ENCODE measurements at places on chromosomes 4 and X. TPM values are rescaled to one million over a fixed set of nuclear protein-coding genes. Genes with fewer than 3 reads are reported as not detected.

GRCh38 chr4:10123227-10124101 is 6.9 kb upstream of the WDR1 start:
- peak; percentile 49 for DNase-seq

Gene FAM47B
- not detected for total RNA-seq

Gene PCGF3
- 61.2 TPM for total RNA-seq

- no peak for DNase-seq
Measured at GRCh38 chr4:41645728-41646390, 102.7 kb downstream of the PHOX2B start.

GRCh38 chr4:183657564-183657963 is 1.4 kb downstream of the RWDD4 start:
- no peak for DNase-seq

Gene TCEAL2
- 4.4 TPM for total RNA-seq

Gene UGT2B11
- not detected for total RNA-seq

GRCh38 chr4:145179281-145179860 is 1.0 kb downstream of the OTUD4 start:
- peak; percentile 6 for DNase-seq

Gene CYLC1
- not detected for total RNA-seq

DNA sequence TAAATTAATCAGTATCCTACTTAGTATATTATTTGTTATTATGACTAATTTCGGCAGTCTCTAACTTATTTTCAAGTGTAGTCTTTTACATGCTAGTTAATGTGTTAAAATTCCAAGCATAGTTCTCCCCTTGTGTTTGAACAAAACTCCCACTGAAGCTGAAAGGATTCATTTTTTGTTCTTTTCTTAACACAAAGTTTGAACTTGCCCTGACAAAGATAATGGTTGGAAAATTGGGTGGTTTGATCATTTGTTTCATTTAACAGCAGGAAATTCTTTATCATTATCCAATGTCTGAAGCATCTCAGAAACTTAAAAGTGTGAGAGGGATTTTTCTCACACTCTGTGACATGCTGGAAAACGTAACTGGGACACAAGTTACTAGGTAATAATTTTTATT is 36.0 kb downstream of the INTU start:
- DNase-seq, result no peak

GRCh38 chr4:73698217-73698616 is 42.2 kb upstream of the CXCL8 start:
- DNase-seq, result no peak

Gene MORC4
- 10.1 TPM for total RNA-seq

- DNase-seq, result no peak
Measured at GRCh38 chr4:182307746-182308145, 64.5 kb downstream of the TENM3 start.

GRCh38 chr4:153480704-153481103 is 14.5 kb downstream of the TMEM131L start:
- DNase-seq, result no peak

DNA sequence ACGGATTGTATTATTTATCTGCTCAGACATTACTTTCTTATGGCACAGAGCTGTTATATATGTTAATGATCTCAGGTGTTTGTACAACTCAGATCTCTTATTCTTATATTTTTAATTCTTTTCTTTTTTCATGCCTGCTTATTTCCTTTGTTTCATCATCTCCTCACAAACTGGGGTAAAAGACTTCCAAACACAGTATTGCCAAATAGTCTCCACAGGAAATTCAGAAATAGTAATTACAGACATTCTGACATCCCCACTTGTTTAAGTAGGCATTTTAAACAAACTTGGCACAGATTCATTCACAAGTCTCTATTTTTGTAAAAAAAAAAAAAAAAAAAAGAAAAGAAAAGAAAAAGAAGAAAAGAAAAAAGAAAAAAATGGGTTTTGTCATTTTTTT is 129.7 kb upstream of the USP38 start:
- no peak for DNase-seq

Gene DUSP9
- 1.7 TPM for total RNA-seq

Gene FAM90A26
- not detected for total RNA-seq

Gene DNASE1L1
- total RNA-seq, result 11.5 TPM

Gene FAM184B
- total RNA-seq, result 0.16 TPM

Gene VSIG4
- not detected for total RNA-seq

GRCh38 chr4:142549726-142550463 is 296.2 kb downstream of the INPP4B start:
- no peak for DNase-seq

GRCh38 chr4:23734000-23734399 is 155.8 kb downstream of the PPARGC1A start:
- no peak for DNase-seq

DNA sequence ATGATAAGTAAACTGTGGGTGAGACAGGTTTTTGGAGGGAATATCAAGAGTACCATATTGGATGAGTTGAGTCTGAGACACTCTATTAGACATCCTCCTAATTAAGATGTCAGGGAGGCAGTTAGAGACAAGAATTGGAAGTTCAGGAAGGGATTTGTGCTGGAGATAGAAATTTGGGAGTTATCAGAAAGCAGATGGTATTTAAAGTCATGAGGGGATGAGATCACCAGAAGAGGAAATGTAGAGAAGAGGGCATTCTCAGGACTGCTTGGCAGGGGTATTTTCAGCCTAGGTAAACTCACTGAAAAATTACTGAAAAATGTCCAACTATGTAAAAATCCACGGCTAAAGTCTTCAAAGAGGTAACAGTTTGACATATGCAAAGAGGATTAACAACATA is 161.6 kb upstream of the PGRMC2 start:
- DNase-seq, result no peak

Gene SAGE1
- total RNA-seq, result not detected

Gene CNKSR2
- 21.0 TPM for total RNA-seq

- peak; percentile 44 for DNase-seq
Measured at GRCh38 chr4:176792326-176793059, at the start of gene VEGFC. Gene VEGFC, minus strand, starts transcription at chr4:176792922. Its CDS starts 611 bp downstream, at chr4:176792311.

Gene VEGFC
- 3.1 TPM for total RNA-seq

DNA sequence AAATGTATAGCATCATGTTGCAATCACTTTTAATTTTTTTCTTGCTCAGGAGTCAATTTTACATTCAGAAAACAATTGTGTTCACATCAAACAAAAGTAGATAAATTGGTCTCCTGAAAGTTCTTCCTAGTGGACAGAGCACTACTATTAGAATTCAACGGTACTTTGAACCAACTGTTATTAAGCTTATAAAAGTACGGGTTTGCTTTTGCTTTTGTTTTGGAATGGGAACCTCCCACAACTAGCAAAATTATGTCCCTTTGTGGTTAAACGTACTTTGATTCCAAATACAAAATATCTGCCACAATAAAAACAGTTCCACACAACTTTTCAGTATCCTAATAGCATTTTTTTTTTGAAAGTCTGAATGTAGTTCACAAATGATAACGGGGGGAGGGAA is 8.6 kb upstream of the MAPK10 start:
- DNase-seq, result no peak

DNA sequence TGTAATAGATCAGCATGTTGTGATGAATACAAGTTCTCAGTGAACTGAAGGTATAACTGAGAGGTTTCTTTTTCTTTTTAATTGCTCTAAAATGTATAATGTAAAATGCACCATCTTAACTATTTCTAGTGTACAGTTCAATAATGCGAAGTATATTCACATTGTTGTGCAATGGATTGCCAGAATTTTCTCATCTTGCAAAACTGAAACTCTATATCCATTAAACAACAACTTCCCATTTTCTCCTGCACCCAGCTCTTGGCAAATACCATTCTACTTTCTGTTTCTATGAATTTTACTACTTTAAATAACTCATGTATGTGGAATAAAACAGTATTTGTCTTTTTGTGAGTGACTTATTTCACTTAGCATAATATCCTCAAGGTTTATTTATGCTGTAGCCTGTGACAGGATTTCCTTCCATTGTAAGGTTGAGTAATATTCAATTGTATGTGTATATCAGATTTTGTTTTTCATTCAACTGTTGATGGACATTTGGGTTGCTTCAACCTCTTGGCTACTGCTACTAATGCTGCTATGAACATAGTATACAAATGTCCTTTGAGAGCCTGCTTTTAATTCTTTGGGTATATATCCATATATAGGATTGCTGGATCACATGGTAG is 53.5 kb upstream of the NPFFR2 start:
- DNase-seq, result no peak

Gene BANK1
- total RNA-seq, result 0.44 TPM

GRCh38 chr4:176760471-176760870 is 32.3 kb downstream of the VEGFC start:
- no peak for DNase-seq

GRCh38 chr4:8039290-8039689 is 99.6 kb upstream of the AFAP1 start:
- DNase-seq, result peak; percentile 59

GRCh38 chr4:38188631-38189101 is 228.5 kb downstream of the PTTG2 start:
- no peak for DNase-seq

DNA sequence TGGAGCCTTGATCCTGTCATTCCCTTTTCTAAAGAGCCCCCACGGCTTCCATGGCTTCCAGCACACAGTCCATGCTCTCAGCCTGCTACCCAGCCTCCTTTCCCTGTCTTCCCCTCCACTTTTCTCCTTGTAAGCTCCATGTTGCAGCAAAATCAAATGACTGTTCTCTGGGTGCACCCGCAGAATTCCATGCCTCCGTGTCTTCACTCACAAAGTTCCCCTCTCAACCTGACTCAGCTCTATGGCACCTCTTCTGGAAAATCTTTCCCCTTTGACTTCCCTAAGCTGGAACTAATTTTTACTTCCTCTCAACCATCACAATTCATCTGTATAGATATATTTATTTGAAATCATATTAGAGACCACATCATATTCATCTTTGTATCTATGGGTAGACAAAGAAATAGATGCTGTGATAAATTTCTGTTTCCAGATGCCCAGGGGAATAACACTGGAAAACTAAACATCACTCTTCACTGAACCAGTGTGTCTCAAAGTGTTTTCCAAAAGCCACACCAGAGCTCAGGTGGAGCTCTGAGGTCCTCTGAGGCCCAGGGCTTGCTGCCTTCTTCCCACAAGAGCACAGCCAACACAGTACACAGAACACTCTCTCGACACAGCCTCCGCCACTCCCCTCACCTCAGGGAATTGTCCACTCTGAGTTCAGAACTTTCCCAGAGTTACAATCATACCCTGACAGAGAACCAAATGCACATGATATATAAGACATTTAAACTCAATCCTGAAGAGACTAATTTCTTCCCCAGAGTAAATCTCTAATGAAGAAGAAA is 3.3 kb downstream of the SETD7 start:
- DNase-seq, result no peak

Gene ATOH1
- total RNA-seq, result not detected

DNA sequence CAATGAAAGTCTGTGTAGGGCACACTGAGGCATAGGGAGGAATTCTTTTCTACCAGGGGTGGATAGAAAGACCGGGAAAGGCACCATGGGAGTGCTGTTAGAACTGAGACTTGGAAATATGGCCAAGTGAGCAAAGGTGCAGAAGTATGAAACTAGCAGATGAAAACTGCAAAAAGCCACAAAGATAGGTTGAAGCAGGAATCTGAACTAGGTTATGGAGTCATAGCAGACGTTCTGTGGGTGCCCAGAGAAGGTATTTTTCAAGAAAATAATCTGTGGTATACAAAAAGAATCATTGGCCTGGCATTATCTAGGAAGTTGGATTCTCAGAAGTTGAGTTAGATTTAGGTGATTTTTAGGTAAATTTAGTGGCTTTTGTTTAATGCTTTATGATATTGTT is 48.5 kb downstream of the SMAD1 start:
- DNase-seq, result no peak

- DNase-seq, result no peak
Measured at GRCh38 chr4:6942238-6942800, 32.7 kb downstream of the TBC1D14 start.

Gene CENPVL2
- 1.6 TPM for total RNA-seq

Gene IBSP
- total RNA-seq, result not detected

GRCh38 chr4:10534820-10535219 is 77.6 kb upstream of the ZNF518B start:
- no peak for DNase-seq

DNA sequence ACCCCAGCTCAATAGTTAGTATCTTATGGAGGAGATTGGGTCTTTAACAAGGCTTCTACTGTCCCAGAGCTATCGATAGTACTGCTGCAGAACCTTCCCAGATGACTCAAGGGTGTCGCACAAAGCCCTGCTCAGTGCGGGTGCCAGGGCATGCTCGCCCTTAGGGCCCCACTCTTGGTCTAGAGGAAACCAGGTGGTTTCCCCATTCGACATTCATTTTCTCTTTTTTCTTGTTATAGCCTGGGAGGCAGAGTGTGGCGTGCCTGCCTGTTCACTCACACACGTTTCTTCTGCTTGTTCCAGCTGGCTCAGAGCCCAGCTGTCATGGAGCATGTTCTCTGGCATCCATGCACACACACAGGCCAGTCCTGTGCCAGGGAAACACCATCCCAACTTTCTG is 144.5 kb downstream of the SMIM20 start:
- DNase-seq, result no peak

- no peak for DNase-seq
Measured at GRCh38 chr4:142984871-142985585, 138.9 kb upstream of the INPP4B start.
